ENCODE measurements at places on chromosomes 5 and 9. TPM values are rescaled to one million over a fixed set of nuclear protein-coding genes. Genes with fewer than 3 reads are reported as not detected.

PTPDC1 gene
- 8.2 TPM for total RNA-seq

SHISAL2B gene
- total RNA-seq, result not detected

F2RL2 gene
- total RNA-seq, result 0.34 TPM

NME5 gene
- total RNA-seq, result not detected

DHX29 gene
- total RNA-seq, result 7.3 TPM

C5orf58 gene
- total RNA-seq, result not detected

PITX1 gene
- 49.8 TPM for total RNA-seq

FST gene
- not detected for total RNA-seq

SLC36A1 gene
- 5.0 TPM for total RNA-seq

RAI14 gene
- total RNA-seq, result 36.3 TPM

GRCh38 chr9:21075484-21075883 is 2.3 kb downstream of the IFNB1 start:
- DNase-seq, result no peak

GRCh38 chr9:94076557-94076956 is 7.7 kb upstream of the PTPDC1 start:
- DNase-seq, result no peak

DNA sequence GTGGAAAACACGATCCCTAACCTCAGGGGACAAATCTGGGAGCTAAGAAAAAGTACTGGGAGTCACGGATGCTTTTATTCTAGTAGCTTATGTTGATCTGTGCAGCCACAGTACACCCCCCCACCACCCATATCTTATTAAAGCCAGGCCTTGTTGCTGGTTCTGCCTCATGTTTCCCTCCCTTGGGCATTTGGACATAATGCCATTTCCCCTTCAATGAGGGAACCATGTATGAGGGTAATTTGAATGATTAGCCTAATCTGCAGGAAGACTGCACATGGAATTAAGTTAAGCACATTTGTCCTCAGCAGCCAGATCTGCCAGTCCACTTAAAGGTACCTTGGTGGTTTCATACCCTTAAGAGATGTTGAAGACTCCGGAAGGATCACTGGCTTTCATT is 102.0 kb downstream of the ARHGAP26 start:
- no peak for DNase-seq

GRCh38 chr9:34986540-34987047 is 3.0 kb upstream of the DNAJB5 start:
- no peak for DNase-seq

GRCh38 chr9:112831281-112831851 is 59.3 kb downstream of the SLC46A2 start:
- DNase-seq, result no peak

DNA sequence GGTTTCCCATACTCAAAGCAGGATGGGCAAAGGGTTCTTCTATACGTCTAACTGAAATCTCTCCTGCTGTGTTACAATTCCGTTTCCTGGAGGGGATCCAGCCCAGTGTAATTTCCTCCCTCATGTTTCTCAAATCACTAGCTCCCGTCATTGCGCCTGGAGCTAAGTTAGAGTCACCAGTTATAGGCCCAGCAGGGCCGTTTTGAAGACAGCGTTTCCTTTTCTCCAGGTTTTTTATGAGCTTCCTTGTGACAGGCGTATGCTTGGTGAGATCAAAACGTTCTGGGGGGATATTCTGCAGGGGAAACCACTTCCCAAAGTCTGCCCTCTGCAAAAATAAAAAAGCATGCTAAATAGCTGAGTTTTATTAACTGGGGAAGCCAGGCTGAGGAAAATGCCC is 53.0 kb upstream of the WWC1 start:
- no peak for DNase-seq

GRCh38 chr5:161420521-161420920 is 126.0 kb downstream of the GABRB2 start:
- no peak for DNase-seq

DNA sequence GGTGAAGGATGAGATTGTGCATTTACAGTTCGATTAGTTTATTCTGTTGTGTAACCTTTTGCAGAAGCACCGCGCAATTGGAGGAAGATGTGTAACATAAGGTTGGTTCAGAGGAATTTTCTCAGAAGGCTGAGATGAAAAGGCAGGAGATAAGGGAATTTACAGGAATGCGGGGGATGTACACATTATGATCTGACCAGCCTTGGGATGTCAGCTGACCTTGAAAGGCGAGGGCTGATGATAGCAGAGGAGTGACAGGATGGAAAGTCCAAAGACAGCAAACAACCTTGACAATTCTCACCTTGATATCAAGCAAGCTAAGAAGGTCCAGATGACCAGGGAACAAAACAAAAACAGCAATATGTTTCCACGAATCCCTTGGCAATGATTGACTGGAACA is 88.8 kb downstream of the OTULIN start:
- DNase-seq, result no peak

DNA sequence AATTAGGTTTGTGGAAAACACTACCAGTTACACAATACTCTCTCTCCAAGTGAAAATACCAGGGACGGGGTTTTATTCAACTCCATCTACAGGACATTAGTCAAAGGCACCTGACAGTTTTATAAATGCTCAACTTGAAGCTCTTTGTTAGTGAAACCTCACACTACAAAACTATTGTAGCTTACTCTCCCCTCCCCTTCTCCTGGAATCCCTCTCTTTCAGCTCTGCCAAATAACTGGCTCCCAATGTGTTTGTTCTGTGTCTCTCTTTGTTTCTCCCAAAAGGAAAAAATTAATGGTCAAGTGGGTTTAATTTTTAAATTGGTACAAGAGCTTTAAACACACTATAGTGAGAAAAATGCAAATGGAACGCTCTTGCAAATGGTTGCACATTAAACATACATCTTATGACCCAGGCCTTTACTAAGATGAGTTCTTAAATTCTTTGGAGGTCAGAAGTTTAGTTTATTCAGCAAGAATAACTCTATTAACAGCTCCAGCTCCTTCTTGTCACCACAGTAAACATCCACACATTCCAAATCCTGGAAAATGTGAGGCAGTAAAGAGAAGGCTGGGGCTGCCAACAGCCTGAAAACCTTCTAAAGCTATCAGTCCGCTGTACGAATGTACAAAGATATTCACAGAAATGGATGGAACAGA is 48.4 kb downstream of the ZNF608 start:
- DNase-seq, result no peak

DNA sequence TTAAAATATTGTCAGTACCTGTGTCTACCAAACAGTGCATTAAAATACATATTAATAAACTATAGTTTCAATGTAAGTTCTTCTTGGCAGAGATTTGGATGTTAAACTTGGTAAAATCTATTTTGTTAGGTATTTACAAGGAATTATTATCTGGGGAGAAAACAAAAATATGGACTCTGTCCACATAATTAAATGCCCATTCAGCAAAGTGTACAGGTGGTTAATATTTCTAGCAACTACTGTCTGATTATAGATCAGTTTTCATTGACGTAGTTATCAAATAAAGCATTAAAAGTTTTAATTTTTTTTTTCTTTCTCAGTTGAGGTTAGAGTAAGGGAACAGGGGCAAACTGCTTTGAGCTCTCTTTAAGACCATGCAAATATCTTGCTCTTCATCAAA is 88.9 kb downstream of the NNT start:
- no peak for DNase-seq

DNA sequence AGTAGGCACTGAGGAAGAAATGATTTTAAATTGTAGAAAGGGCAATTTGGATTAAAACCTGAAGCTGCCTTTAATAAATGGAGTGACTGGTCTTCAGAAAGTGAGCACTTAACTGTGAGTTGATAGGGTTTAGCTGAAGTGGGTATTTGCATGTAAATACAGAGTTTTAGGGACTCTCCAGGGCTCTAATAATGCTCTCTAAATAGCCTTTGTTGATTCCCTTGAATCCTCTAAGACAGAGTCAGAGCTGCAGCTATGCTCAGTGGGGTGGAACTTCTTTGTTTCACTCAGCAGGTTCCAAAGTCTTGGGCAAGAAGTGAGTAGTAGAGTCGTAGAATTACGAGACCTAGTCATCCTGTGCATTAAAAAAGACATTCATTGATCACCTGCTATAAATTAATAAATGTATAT is 21.4 kb downstream of the GLRA1 start:
- DNase-seq, result no peak

- DNase-seq, result no peak
Observed at GRCh38 chr9:23342291-23342690, 483.7 kb downstream of the ELAVL2 start.

GRCh38 chr5:84091127-84091799 is 293.4 kb downstream of the EDIL3 start:
- no peak for DNase-seq

DNA sequence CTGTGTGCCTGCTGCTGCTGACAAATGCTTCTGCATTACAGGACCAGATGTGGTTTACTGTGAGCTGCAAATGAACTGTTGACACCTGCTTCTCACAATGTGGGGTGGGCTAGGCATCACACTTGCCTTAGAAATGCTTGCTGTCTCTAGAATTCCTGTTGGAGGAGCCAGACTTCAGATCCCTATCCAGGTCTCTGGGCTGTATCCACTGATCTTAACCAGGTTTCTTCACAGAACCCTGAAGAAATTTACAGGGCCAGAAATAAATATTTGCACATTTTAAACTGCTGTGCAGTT is 255.4 kb downstream of the FAM114A2 start:
- DNase-seq, result no peak

GRCh38 chr9:97682242-97682641 is 14.9 kb downstream of the XPA start:
- DNase-seq, result no peak

GRCh38 chr5:121489972-121490371 is 361.7 kb upstream of the FTMT start:
- DNase-seq, result no peak

DNA sequence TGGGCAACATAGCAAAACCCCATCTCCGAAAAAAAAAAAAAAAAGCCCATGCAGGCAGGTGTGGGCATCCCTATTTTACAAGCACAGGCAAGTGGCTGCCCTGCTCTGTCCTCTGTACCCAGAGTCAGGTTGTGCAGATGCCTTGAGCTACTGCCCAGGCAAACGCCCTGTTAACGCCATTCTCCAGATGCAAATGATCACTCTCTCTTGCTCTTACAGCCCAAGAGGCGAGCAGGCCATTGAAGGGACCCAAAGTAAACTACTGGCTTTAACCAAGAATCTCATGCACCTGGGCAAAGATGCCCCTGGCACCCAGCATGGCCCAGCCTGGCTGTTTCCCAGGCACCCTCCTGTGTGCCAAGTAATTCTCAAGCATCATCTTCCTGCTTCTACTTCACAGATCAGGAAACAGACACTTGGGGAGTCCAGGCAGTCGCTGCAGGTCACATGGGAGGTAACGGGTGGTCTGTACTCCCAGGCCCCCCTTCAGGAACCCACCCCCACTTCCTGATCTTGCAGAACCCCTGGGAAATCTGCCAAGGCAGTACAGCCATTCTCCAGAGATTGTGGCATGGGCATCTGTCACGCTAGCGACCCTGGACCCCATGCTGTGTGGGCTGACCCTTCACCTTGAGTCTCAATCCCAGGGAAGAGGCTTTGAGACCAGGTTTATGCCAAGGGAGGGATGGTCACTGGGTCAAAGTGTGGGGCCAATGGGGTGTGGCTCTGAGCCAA is 14.2 kb downstream of the EEIG1 start:
- peak; percentile 20 for DNase-seq

DNA sequence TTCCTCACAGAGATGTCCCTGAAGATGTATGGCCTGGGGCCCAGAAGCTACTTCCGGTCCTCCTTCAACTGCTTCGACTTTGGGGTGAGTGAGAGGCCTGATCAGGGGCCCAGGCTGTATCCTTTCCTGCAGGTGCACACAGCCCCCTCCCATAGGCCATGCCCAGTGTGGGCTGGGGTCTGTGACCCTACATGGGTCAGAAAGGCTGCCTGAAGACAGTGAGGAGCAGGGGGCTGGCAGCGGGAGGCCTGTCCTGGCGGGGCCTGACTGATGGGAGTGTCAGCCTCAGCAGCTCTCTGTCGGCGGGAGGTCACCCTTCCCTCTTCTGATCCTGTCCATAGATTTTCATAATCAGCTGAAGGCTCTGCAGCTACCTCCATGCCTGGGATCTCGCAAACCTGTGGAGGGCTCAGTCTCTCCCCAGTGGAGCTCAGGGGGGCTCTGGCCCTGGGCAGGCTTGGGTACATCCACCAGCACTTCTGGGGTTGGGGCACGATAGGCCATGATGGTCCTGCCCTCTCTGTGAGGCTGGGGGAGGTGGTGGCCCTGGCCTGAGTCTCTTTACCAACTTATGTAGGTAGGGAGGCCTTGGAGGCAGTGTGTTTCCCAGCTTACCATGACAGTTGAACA is 98.5 kb downstream of the CACNA1B start:
- DNase-seq, result no peak

GRCh38 chr9:10678010-10678409 is 65.2 kb upstream of the PTPRD start:
- DNase-seq, result no peak

DNA sequence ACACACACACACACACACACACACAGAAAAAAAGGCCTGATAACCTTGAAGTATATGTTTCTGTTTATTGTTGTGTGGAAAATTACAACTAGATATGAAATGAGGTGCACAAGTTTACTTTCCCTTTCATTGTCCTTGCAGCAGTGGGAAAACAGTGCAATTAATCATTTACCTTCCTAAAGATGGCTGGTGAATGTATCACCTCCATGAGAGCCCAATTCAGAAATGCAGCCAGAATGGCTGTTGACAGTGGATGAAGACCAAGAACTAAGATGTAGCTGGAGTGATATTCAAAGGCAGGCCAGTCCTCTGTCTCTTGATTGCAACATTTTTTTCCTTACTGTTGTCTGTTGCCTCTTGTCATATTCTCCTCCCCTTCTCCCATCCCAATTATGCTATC is 49.6 kb upstream of the EIF4EBP3 start:
- peak; percentile 8 for DNase-seq
